ENCODE measurements at places on chromosomes 13 and 19.
A peak's percentile ranks its signal among the peaks of the same experiment; 100 is the strongest.

DNA sequence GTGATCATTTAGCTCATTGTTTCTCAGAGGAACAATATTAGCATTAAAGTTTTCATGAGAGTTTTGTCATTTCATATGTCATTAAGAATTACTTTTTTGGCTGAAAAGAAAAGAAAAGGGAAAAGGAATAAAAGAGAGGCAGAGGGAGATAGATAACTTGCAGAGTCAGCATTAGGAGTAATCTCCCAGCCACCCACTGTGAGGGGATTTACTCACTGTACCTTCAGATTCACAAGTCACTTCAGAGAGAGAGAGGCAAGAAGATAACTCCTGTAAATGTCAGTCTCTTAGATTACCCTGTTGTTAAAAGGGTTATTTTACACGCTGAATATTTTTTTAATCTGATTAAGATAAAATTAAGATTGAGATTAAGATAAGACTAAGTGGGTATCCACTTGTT is 125.2 kb downstream of the POU4F1 start:
- no peak for DNase-seq

DNA sequence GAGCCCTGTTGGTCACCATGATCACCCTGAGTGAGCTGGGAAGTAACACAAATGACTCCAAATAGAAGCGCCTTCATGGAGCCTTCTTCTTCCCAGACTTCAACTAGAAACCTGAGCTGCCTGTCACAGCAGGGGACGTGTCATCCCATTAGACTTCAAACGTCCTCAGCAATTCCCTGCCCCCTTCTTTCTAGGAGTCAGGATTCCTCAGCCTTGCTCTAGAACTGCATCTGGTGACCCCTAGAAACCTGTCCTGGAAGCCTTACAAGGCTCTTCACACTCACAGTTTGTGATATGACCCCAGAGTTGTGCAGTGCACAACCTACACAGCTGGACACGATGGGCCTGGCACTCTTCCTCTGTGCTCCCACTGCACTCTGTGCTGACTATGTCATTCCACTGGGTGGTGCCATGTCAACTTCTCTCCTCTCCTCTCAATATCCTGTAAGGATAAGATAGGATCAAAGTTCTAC is 23.6 kb upstream of the TTYH1 start:
- no peak for DNase-seq

- DNase-seq = no peak
Observed at GRCh38 chr13:46698014-46698413, 98.9 kb downstream of the ESD start.

GRCh38 chr13:66556306-66556705 is 673.8 kb downstream of the PCDH9 start:
- no peak for DNase-seq

- no peak for DNase-seq
Observed at GRCh38 chr13:95607366-95607765, 37.1 kb downstream of the DZIP1 start.

- DNase-seq = no peak
Observed at GRCh38 chr13:23007426-23007825, 173.4 kb upstream of the SGCG start.

DNA sequence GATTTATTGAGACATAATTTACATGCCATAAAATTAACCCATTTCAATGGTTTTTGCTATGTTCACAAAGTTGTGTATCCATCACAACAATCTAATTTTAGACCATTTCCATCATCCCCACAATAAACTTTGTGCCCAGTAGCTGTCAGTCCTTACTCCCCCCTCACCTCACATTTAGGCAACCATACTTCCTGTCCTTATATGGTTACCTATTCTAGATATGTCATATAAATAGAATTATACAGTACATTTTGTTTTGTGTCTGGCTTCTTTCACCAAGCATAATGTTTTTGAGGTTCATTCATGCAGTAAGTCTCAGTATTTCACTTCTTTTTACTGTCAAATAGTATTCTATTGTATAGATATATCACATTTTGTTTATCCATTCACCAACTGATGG is 23.2 kb upstream of the RPL21 start:
- no peak for DNase-seq

DNA sequence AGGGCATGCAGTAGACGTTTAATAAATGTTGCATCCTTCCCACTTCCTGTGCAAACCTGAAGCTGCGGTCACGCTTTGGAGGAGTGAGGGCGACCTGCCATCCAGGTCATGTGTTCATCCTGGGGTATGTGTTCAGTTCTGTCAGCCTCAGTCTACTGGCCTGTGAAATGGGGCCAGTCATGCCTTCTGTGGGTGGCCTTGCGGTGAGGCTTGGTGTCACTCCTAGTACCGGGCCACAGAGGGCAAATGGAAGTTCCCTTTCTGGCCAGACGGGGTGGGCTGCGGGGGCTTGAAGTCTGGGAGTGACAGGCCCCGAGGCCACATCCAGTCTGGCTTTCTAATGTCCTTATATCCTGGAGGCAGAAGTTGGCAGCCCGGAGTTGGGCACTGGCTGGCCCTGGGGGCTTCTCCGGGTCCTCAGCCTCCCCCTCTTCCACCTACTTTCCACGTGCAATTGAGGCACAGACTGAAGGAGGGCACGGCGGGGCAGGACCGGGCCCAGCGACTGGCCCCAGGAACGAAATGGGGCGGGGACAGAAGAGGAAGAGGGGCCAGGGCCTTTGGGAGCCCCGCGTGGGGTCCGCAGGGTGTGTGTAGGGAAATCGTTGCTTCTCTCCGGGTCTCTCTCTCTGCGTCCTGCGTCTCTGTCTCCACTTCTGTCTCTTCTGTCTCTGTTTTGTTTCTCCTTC is 11.1 kb downstream of the PDE4A start:
- no peak for DNase-seq

GRCh38 chr13:76607866-76608265 is 278.3 kb downstream of the KCTD12 start:
- no peak for DNase-seq

DNA sequence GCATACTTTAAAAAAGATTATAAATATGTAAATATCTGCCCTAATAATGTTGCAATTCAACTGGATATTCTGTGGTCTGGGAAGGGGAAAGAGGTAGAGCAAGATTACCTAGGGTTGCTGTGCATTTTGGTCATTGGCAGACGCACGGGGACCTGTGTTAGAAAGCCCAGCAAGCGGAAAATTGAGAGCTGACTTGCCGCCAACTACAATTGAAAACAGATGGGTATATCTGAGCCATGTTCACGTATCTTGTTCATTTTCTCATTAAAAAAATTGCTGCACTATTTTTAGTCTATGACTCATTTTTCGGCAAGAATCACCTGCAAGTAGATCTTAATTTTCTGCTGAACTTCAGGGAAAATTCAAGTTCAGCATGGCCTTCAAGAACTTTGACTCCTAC is 308.5 kb upstream of the TMTC4 start:
- no peak for DNase-seq

DNA sequence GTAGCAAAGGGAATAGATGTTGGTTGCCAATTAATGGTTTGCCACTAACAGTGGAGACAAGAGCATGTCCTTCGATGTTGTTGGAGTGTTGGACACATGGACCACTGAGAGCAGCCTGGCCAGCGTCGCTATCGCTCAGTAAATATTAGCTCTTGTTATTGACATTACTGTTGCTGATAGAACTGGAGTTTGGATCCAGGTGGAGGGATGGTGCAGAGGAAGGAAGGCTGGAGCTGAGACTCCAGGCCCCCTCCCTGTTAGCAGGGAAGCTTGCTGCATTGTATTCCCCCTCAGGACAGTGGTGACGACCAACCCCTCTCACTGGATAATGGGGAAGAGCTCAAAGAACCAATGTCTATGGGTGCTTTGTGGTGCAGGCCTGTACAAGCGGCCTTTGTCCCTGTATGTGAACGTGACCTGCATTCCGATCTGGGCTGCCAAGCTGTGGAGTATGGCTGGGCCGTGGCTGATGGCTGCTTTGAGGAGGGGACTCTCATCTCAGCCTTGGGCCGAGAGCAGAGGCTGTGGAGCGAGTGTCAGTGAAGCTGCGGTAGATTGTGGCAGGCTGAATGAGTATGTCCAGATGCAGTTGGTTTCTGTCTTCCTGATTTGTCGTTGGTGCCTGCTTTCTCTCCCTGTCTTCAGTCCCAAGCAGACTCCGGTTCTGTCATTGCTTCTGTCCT is 7.0 kb downstream of the CLASRP start:
- DNase-seq = no peak

- DNase-seq = no peak
Observed at GRCh38 chr13:48210178-48210577, 22.8 kb upstream of the ITM2B start.

DNA sequence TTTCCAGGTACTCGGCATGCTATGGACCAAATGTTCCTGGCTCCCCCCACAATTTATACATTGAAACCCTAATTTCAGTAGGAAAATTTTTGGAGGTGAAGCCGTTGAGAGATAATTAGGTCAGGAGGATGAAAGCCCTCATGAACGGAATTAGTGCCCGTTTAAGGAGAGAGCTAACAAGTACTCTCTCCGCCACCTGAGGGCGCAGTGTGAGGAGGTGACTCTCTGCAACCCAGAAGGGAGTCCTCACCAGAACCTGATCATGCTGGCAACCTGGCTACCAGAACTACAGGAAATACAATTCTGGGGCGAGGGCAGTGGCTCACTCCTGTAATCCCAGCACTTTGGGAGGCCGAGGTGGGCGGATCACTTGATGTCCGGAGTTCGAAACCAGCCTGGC is 397.8 kb downstream of the SLITRK5 start:
- no peak for DNase-seq

GRCh38 chr19:8046569-8047165 is 5.9 kb upstream of the CCL25 start:
- no peak for DNase-seq

- DNase-seq = no peak
Observed at GRCh38 chr19:42069619-42070351, at the start of gene GRIK5. GRIK5 (minus strand) TSS chr19:42070206; CDS start chr19:42065770, 4,436 bp downstream.

- DNase-seq = no peak
Observed at GRCh38 chr13:73138276-73138637, 79.5 kb downstream of the KLF5 start.

DNA sequence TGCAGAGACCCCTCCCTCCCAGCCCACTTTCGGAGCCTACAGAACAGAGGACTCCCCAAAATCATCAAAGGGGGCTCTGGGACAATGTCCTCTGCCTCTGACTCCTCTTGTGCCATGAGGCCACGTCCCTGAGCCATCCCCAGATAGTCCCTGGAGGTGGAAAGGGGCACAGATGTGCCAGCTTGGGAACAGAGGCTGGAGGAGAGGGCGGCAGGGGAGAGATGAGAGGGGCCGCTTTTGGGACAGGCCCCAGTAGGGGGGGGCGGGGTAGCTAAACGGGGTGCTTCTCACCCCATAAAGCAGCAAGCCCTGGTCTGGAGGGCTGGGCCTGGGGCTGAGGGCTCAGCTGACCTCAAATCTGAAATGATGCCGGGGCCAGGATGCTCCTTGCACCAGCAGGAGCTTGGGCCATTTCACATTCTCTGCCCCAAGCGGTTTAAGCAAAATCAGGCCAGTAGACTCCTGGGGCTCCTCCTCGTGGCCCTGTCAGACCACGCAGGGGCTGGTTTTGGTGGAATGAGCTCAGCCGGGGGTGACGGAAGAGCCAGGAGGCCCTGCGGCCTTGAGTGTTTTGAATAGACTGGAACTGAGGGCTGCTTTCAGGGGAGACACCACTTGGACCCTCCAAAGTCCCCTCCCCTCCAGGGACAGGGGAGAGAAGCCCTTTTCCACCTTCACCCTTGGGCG is 27.1 kb downstream of the ONECUT3 start:
- DNase-seq = no peak

DNA sequence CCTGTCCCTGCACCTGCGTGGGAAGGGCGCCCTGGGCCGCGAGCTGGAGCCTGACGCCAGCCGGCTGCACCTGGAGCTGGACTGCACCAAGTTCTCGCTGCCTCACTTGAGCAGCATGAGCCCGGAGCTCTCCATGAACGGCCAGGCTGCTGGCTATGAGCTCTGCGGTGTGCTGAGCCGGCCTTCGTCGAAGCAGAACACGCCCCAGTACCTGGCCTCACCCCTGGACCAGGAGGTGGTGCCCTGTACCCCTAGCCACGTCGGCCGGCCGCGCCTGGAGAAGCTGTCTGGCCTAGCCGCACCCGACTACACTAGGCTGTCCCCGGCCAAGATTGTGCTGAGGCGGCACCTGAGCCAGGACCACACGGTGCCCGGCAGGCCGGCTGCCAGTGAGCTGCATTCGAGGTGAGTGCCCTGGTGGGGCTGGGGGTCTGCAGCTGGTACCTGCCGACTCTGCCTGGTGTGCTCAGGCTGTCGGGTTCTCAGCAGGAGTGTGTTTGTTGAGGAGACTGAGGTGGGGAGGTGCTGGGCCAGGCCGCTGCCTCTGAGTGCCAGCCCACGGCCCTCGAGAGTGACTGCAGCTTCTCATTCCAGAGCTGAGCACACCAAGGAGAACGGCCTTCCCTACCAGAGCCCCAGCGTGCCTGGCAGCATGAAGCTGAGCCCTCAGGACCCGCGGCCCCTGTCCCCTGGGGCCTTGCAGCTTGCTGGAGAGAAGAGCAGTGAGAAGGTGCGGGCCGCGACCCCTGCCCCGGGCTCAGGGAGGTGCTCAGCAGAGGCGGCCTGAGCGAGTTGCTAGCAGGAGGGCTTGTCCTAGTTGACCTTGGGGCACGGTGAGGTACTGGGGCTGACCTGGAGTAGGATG is 19.5 kb downstream of the PLEKHJ1 start:
- DNase-seq = no peak

DNA sequence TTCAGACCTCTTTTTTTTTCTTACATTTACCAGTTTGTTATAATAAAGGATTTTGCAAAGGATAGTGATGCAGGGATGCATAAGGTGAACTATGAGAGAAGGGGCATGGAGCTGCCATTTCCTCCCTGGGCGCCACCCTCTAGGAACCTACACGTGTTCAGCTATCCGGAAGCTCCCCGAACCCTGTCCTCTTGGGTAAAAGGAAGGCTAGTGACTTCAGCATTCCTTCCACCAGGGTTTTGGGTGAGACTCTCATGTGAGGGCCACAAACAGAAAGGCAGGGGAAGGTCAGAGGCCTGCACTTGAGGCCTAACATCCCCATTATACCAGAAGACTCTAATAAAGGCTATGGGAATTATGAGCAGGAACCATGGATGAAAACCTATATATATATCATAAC is 57.3 kb downstream of the IFT88 start:
- no peak for DNase-seq

- DNase-seq = no peak
Observed at GRCh38 chr13:23905766-23906165, 8.5 kb upstream of the C1QTNF9B start.

- no peak for DNase-seq
Observed at GRCh38 chr13:72970956-72971355, 87.8 kb upstream of the KLF5 start.

- DNase-seq = no peak
Observed at GRCh38 chr13:18953139-18953930, 228.3 kb downstream of the TUBA3C start.

GRCh38 chr19:3868770-3869456 is at the start of gene ZFR2:
ZFR2 (minus strand) TSS chr19:3869038; CDS start chr19:3869017, 21 bp downstream.
- DNase-seq = peak; percentile 9

- no peak for DNase-seq
Observed at GRCh38 chr19:15251749-15252397, 19.6 kb upstream of the EPHX3 start.

GRCh38 chr19:49749055-49749716 is 13.9 kb downstream of the TSKS start:
- DNase-seq = no peak

- DNase-seq = no peak
Observed at GRCh38 chr19:645912-646778, 6.5 kb downstream of the FGF22 start.

Measured in activated CD4-positive, alpha-beta T cell treated with anti-CD3 and anti-CD28 coated beads, Interleukin-2, amount 50 U/mL, for 24 hours (primary cell).